Dermis blood vessel endothelial cell (primary cell): ENCODE measurements at places on chromosomes 1 and 21. TPM values are rescaled to one million over a fixed set of nuclear protein-coding genes. Genes with fewer than 3 reads are reported as not detected.

DNA sequence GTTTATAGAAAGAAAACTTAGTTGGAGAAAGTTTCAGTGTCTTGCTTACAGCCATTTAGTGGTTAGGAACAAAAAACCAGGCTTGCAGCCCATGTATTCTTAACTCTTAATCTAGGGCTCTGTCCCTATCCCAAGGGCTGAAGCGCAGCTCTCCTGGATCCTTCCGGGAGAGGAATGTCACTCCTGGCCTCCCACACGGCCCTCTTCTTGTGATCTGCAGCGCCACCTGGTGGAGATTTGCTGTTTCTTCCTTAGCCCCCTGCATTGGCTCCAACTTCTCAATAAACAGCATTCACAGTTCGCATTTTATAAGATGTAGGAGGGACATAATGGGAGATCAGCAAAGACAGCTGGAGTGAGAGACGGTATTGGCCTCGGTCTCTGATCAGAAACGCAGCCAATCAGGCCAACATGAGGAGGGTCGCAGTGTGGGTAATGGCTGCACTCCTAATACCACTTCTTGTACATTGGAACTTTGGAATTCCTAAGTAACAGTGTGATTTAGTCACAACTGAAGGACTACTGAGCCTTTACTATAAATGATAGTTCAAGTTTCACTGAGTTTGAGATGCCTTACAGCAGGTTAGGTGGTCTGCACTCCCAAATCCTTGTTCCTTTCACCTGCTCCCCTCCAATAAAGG is 283.4 kb downstream of the ASTN1 start:
- peak; percentile 84 for DNase-seq

DNA sequence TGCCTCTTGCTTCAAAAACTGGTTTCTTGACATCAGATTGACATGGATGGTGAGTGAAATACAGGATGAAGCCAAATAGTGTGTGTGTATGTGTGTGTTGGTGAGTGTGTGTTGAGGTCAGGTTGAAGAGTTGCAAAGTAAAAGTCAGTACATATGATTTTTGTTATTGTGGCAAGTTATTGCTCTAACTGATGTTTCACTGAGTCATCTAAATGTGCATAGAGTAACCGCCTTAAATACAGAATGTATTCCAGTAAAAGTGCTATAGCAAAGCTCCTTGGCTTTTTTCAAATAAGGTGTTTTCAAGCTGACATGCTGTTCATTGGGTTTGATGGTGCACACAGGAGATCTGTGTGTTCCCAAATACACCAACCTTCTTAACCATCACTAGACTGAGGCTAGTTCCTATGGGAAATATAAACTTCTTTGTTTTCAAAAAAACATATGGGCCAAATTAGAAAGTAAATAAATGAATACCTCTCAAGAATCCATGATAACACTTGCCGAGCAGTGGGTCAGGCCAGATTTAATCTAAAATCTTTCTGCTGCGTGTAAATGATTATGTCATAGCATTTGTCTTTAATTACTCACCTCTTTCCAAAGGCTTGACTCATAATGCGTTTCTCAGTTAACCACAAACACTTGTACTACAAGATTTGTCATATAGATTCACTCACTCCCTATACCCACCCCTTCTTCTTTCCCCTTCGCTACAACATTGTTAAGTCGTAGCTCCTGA is 151.1 kb downstream of the LYPLAL1 start:
- DNase-seq, result peak; percentile 72

- DNase-seq, result no peak
Measured at GRCh38 chr1:92949937-92950817, 11.1 kb downstream of the DIPK1A start.

DNA sequence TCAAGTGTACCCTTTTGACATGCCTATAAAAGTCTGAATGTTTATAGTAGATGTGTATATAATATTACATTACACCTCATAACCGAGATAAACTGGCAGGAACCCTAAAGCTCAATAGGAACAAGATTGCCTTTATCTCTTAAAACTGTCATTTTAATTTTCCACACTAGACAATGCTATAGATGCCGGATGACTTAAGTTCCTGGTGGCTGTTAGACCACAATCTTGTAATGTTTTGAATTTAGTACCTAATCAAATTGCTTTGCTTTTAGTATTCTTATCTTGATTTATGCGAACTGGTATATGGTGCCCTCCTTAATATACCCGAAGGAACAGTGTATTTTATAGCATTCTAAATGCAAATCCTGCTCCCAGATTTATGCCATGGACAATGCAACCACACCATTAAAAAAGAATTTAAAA is 1397.0 kb upstream of the ADGRL4 start:
- DNase-seq, result no peak

GRCh38 chr1:109275706-109276345 is 7.1 kb downstream of the PSRC1 start:
- no peak for DNase-seq

CALML6 gene
- 0.34 TPM in 1 of 2 replicates, not detected in the other for total RNA-seq

TFAP2E gene
- total RNA-seq, result 0.14 and 0.17 TPM in 2 replicates
